ENCODE measurements at places on chromosomes 3 and 15.

DNA sequence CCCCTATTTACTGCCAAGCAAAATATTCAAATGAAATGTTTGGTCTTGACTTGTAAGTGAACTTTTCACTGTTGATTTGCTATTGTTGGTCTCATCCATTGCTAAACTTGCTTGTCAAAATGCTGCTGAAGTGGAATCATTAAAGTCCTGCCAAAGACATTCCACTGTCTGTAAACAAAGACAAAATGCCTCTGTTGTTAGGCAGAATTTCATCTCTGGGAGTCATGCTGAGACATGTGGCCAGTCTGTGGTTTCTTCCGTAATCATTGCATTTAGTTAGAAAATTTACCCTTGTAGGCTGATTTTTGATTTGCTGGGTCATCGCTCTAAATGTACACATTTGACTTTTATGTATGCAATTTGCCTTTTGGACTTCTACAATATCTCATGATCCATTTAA lies 577.7 kb downstream of the MECOM start:
- DNase-seq: no peak

DNA sequence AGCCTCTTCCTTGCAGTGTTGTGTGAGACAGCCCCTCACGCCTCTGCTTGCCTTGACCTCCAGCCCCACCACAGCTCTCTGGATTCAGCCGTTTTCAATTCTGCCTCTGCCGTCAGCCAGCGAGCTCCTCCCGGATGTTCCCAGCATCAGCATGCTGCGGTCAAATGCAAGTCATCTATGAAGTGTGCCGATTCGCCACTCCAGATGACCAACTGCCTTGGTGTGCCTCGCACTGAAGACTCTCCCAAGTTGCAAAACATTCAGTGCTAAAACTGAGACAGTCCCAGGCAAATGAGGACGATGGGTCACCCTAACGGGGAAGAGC lies 30.6 kb upstream of the RASA2 start:
- no peak for DNase-seq

GRCh38 chr3:186239321-186239720 lies 122.7 kb downstream of the DGKG start:
- no peak for DNase-seq

DNA sequence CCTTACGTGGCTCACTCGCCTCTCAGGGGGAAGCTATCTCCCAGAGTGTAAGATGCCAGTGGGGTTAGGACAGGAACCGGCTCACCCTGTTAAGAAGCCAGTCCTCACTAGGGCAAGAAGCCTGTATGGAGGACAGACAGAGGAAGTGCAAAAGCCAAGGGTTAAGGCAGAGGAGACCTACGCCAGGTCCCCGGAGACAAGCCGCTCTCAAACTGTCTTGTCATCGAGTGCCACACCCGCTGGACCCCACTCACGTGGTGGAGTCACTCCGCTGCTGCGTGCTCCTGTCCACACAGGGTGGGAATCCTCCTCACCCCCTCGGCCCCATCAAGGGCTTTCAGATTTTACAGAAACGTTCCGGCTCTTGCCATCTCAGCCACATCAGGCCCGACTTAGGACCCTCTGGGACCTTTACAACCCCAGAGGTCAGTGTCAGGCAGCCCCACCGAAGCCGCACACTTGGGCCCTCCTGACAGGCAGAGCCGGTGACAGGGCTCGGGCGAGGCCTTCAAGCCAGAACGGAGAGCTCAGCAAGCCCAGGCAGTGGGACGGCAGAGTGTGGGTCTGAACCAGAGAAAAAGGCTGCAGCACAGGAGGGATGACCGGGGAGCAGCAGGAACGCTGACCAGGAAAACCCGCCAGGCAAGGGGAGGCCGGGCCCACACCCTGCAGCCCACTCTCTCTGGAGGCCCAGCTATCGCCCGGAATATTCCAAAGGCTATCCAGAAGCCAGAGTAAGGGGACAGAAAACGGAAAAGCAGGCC lies 61.7 kb downstream of the XXYLT1 start:
- no peak for DNase-seq

DNA sequence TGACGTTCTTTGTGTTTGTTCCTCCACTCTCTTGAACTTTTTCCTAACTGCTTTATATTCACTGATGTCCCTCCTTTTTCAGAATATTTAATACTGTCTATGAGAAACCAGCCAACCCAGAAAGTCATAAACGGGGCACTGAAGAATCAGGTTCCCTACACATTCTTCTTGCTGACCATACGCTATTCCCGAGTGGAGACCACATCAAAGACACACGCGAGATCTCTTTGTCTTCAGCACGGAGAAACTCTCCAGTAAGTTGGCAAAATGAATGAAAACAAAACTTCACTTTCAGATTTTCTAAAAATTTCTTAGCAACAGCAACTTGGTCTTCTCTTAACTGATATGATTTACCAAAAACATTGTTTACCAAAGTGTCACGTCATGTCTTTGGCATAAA lies 22.6 kb downstream of the FAM174B start:
- DNase-seq: no peak

- no peak for DNase-seq
Measured at GRCh38 chr15:22845289-22845900, 6.9 kb downstream of the NIPA2 start.
